ENCODE measurements at places on chromosomes 7 and 10.
A peak's percentile ranks its signal among the peaks of the same experiment; 100 is the strongest.

DNA sequence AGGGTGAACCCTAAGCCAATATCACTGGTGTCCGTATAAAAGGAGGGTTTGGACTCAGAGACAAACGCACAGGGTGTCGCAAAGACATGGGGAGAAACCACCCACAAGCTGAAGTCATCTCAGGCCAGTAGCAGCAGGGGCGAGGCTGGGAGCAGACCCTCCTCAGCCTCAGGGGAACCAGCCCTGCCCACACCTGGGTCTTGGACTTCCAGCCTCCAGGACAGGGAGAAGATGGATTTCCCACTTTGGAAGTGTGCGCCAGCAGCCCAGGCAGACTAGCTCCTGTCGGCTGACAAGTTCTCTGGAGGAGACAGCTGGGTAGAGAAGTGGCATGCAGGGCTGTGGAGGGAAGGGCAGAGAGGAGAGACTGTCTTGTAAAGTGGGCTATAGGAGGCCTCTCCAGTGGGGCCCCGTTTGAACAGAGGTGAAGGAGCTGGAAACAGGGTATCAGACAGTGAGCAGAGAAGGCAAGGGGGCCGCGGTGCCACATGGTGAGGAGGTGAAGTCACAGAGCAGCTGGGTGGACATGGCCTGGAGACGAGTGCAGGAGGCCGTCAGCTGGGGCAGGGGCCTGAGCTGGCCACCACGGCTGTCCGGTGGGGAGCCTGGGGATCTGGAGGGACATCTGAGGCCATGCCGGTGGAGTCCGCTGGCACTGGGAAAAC, 475.6 kb downstream of the PTPRN2 start:
- DNase-seq = no peak

DNA sequence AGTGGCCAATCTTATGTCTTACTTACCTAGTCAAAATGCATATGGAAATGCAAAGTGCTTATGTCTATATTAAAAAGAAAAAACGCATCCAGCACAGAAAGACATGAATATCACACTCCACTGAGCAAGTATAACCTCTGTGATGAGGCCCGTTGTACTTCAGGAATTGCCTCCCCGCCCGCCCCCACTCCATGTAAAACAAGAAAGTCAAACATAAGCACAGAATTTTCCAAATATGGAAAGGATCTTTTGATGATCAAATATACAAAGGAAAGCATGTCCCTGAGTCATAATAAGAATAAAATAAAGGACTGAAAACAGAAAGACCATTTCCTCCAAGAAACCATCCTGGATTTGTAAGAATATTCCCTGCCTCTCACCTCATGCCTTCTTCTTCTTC, 229.1 kb downstream of the BAMBI start:
- no peak for DNase-seq

- DNase-seq = no peak
Observed at GRCh38 chr7:37367010-37367409, 81.7 kb downstream of the ELMO1 start.

GRCh38 chr7:121288894-121289293, 39.9 kb upstream of the WNT16 start:
- DNase-seq = no peak

- DNase-seq = no peak
Observed at GRCh38 chr10:117796130-117796745, 250.5 kb downstream of the RAB11FIP2 start.

GRCh38 chr10:78524941-78525340, 491.3 kb downstream of the RPS24 start:
- DNase-seq = peak; percentile 52

DNA sequence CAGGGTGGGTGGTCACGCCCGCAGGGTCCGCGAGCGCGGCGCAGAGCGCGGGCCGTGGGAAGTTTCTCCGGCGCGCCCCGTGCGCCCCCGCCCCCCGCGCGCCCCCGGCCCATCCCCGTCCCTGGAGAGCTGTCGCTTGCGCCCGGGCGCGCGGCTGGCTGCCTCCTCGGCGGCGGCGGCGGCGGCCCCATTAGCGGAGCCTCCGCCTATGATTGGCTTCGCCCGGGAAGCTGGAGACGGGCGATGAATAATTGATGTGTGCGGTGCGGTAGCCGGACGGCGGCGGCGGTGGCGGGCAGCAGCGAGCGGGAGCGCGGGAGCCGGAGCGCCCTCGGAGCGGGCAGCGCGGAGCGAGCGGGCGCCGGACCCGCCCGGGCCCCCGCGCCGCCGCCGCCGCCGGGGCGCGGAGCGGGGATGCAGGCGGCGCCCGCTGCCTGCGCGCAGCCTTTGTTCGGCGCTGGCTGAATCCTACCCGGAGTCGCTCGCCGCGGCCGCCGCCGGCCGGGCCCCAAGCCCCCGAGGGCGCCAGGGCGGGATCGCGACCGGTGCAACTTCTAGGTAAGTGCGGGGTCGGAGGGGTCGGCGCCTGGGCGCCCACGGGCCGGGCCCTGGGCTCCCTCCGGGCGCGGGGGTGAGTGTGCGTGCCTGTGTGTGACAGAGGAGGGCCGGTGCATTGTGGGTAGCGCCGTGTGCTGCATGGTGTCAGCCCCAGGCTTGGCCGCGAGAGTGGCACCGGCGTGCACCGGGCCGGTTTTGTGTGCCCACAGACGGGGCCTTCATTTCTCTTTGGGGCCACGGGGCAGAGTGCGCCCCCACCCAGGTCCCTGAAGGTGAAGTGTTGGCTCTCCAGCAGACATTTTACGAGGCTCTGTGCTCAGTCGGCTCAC, 103.8 kb upstream of the PPIF start:
- DNase-seq = peak; percentile 73

DNA sequence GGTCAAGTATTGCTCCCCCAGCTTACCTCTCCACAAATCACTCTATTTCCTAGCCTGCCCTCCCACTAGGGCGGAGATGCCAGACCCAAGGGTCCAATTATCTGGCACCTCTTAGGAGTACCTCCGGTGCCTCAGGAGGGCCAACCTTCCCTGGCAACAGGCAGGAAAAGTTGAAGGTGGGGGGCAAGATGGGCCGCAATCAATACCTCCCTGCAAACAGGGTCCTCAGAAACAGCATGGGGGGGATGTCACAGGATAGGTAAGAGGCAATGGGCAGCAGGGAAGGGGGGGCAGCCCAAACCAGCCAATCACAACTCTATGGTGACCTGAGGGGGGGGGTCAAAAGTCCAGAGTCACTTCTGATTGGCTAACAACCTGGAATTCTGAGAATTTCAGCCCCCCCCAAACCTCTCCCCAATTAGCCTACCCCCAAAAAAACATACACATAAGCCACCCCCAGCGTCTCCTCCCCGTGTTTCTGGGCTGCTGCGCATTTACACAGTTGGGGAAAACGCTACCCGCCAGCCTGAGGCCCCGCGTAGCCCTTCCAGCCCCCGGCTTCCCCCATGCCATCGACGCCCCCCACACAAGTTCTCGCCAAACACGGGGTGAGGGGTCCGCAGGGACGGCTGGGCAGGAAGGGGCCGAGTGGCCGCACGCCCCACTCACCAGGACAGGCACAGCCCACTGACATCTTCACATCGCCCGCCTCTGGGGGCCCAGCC, 589 bp downstream of the LDB1 start:
- peak; percentile 97 for DNase-seq

GRCh38 chr7:50658696-50659095, 93.5 kb upstream of the DDC start:
- DNase-seq = no peak

DNA sequence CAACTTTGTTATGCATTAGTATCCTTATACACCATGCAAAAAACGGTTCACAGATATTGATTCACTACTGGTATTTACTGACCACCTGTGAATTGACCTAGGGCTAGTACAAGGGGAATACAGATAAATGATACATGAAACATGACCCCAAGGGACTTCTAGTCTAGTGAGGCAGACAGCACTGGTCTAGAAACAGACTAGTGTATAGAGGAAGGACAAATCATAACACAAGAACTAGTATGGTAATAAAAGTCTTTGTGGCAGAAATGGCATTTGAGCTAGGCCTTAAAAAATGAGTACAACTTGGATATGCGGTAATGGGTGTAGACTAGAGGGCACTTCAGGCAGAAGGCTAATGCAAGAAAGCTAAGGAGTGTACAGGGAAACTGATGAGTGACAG, 86.6 kb downstream of the SLC25A13 start:
- no peak for DNase-seq

DNA sequence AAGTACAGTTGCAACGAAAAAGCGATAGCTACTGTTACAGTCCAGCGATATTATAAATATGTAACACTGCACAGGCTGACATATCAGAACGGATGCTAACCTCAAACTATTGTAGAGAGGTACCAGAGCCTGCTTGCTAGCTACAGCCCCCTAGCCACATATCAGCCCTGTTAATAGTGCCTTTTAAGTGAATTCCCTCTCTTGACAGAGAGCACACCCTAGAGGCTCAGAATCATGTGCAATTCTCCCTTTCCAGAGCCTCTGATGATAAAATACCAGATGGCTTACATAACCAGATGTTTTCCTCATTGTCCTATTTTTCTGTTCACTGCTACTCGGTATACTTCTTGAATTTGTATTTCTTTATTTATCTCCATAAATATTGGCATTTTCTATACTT, 960.7 kb upstream of the CELF2 start:
- DNase-seq = no peak

GRCh38 chr10:13660551-13660920, 73.8 kb downstream of the PRPF18 start:
- DNase-seq = no peak

All from T47D (cell line).